ENCODE measurements at places on chromosomes 2 and 18.

GRCh38 chr2:176639016-176639343 lies 369.7 kb downstream of the MTX2 start:
- no peak for DNase-seq

DNA sequence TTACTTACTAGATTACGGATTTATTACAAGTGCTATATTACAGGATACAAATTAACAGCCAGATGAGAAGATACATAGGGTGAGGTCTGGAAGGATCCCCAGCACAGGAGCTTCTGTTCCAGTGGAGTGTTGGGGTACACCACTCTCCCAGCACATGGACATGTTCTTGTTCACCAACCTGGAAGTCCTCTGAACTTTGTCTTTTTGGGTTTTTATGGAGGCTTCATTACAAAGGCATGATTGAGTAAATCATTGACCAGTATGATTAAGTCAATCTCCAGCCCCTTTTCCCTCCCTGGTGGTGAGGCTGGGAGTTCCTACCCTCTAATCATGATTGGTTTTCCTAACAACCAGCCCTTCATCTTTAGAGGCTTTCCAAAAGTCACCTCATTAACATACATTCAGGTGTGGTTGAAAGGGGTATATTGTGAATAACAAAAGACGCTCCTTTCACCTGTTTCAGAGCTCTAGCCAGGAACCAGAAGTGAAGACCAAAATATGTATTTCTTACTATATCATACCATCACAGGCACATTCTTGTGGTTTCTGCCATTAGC lies 38.3 kb downstream of the APLF start:
- DNase-seq: no peak

GRCh38 chr18:49618742-49619681 lies 57.2 kb downstream of the LIPG start:
- no peak for DNase-seq

- no peak for DNase-seq
These were observed 10.3 kb downstream of the DNER start for GRCh38 chr2:229703909-229704630.

- DNase-seq: no peak
These were observed 133.4 kb downstream of the ATAD2B start for GRCh38 chr2:23793476-23793875.

- DNase-seq: no peak
These were observed 257.0 kb downstream of the MREG start for GRCh38 chr2:215756346-215756730.

DNA sequence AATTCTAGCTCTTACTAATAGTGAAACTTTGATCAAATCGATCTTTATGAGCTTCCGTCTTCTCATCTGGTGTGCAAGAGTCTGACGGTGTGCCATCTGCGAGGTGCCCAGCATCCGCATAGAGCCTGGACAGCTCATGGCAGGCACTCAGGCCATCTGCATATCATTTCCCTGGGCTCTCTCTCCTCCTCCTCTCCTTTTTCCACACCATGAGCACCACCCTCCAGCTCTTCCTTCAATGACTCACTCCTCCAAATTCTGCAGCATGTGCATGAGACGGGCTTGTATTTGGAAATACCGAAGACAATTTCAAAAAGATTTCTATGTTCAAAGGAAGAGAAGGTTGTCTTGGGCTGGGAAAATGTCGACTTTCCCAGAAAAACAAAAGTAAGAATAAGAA lies 161.1 kb downstream of the CCBE1 start:
- DNase-seq: no peak

- no peak for DNase-seq
These were observed 89.6 kb downstream of the MCFD2 start for GRCh38 chr2:46825939-46826568.

GRCh38 chr2:223251656-223252229 lies 199.8 kb downstream of the KCNE4 start:
- no peak for DNase-seq

DNA sequence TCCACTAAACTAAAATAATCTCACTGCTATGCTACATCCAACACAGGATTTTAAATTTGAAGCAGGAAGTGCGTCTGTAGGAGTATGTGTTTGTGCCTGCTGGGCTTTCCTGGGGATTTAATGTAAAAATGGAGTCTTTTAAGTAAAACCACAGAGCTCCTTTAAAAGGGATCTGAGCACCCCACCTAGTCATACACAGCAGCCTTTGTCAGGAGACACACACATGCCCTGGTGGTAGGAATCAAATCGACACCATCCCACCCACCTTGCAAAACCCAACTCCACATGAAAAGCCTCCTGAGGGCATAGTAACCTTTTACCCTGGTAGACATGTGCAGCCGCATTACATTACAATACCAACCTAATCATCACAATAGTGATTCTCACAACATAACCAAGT lies 29.1 kb downstream of the UXS1 start:
- DNase-seq: no peak

DNA sequence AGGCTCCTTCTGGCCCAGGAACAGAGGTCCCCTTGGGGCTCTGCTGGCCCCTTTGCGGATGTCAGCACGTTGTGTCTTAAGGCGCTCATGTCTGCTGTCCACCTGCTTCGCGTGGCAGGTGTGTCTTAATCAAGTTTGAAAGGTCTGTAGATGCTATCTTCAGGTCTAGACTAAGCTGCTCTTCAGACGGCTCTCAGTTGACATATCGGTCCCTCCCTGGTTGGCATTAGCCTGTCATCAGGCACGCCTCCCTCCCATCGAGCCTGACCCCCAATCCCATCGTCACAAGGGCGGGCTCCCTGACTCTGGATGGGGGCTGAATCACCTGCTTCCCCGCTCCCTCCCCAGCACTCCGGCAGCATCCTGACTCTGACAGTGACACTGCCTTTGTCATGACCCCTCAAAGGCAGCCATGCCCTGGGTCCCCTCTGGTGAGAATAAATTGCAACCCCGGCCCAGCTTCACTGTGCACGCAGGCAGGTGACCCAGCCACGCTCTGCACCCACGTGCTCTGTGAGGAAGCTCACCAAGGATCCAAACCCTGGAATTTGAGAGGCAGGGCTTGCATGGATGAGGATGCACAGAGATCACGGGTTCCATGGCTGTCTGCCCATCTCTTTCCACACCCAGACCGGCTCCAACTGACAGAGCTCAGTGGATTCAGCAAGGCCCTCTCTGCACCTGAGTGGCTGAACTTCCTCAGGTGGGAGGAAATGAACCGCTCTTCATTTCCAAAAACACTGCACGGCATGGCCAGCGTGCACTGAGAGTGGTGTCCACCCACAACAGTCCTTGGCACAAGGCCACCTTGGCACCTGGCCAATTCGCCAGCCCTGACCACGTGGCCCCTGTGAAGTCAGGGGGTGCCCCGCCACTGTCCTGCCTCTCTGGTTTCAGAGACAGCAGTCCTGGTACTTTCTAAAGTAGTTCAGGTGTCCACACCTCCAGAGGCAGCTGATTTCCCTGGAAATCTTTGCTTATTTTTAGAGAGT lies 110.2 kb upstream of the GPC1 start:
- no peak for DNase-seq

- no peak for DNase-seq
These were observed 464.1 kb downstream of the TGIF1 start for GRCh38 chr18:3914109-3914508.

- no peak for DNase-seq
These were observed 382.6 kb upstream of the MC4R start for GRCh38 chr18:60755134-60755533.

GRCh38 chr2:237558961-237559641 lies 7.3 kb upstream of the PRLH start:
- DNase-seq: no peak

GRCh38 chr2:8297376-8298231 lies 384.3 kb upstream of the ID2 start:
- no peak for DNase-seq

DNA sequence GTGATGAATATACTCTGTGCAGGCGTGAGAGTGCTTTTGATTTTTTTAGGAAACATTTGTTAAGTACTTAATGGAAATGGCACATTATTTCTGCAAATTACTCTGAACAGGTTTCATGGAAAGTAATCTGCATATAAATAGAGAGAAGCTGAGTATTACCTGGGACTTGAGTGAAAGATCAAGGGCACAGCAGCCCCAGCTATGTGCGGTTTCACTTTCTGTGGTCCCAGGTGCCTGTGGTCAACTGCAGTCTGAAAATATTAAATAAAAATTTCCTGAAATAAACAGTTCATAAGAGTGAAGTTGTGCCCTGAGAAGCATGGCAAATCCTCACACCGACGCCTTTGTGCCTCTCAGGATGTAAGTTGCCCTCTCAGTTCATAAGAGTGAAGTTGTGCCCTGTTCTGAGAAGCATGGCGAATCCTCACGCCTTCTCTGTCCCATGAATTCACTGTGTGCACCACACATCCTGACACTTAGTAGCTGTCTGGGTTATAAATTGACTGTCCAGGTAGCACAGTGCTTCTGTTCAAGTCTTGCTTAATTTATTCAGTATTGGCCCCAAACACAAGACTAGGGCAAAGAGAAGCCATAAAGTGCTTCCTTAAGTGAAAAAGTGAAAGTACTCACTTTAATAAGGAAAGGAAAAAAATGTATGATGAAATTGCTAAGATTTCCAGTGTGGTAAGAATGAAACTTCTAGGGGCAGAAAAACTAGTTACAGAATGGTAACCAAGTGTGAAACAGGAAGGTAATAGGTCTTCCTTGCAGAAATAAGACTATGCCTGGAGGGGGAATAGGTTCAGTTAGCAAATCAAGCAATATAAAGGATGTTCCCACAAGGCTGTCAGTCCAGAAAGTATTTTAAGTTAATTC lies 4.3 kb upstream of the SNTG2 start:
- no peak for DNase-seq

GRCh38 chr2:218957671-218958070 lies 1.8 kb upstream of the CDK5R2 start:
- DNase-seq: no peak

- DNase-seq: no peak
These were observed 200.2 kb downstream of the RAD51AP2 start for GRCh38 chr2:17318013-17318412.

- no peak for DNase-seq
These were observed 441.7 kb upstream of the SOX11 start for GRCh38 chr2:5250482-5250881.

- DNase-seq: no peak
These were observed 83.7 kb downstream of the EN1 start for GRCh38 chr2:118763797-118764196.

- no peak for DNase-seq
These were observed 92.1 kb downstream of the IRS1 start for GRCh38 chr2:226707499-226707898.

GRCh38 chr2:75023666-75024455 lies 65.4 kb downstream of the POLE4 start:
- DNase-seq: no peak

GRCh38 chr18:48134609-48135008 lies 204.2 kb upstream of the SMAD2 start:
- no peak for DNase-seq

GRCh38 chr2:73969356-73969755 lies 15.4 kb upstream of the TET3 start:
- DNase-seq: no peak

GRCh38 chr18:21264651-21265050 lies 22.6 kb downstream of the GREB1L start:
- no peak for DNase-seq

DNA sequence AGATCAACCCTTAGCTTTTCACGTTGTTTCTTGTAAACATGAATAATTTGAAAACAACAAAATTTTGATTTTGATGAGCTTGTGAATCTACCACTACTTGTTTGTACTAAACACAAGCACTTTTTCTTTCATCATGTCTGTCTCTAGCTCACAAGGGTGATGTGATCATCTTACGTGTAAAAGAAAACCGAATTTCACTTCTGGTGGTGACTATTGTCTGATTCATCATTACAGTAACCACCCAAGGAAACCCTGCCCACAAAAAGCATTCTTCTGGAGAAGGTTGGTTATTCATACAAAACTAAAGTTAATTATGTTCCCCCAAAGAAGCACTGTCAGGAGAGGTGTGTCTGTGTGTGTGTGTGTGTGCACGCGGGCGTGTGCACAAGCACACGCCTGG lies 285.4 kb downstream of the ZNF516 start:
- DNase-seq: no peak

DNA sequence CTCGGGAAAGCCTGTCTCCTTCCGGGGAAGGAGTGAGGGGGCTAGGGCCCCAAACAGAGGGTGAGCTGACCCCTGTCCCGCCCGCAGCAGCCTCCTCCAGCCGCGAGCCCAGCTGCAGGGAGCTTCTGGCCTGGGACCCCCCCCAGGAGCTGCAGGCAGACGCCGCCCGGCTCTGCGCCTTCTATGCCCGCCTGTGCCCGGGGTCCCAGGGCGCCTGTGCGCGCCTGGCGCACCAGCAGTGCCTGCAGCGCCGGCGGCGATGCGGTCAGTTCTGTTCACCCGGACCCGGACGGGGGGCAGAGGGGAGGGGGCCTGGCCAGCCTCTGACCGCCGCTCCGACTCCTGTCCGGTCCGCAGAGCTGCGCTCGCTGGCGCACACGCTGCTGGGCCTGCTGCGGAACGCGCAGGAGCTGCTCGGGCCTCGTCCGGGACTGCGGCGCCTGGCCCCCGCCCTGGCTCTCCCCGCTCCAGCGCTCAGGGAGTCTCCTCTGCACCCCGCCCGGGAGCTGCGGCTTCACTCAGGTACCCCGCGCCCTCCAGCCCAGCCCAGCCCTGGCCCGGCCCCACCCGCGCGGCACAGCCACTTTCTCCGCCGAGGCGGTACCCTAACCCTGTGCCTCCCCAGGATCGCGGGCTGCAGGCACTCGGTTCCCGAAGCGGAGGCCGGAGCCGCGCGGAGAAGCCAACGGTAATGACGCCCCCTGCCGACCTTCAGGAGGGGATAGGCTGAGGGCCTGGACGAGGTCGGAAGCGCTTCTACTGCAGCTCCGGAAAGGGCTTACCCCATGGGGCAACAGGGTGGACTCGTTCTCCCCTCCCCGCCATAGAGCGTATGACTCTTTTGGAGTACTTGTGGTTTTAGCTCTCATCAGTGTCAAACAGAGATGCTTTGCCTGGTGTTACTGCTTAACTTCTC lies 2.0 kb upstream of the CHRND start:
- no peak for DNase-seq

DNA sequence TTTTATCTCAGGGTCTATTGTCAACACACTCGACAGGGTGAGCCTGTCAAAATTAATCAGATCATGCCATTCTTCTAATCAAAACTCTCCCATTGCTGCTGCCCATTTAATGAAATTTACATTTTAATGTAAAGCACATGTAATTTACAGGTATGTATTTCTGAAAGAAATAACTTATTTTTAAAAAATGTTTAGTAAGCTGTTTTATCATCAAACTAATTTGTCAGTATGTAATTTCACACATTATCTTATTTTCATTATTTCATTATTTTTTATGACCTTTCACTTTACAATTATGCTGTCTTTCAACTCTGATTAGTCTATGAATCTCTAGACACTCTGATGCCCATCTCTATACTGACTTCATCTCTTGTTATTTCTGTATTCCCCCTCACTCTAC lies 467.8 kb downstream of the ZNF804A start:
- no peak for DNase-seq

DNA sequence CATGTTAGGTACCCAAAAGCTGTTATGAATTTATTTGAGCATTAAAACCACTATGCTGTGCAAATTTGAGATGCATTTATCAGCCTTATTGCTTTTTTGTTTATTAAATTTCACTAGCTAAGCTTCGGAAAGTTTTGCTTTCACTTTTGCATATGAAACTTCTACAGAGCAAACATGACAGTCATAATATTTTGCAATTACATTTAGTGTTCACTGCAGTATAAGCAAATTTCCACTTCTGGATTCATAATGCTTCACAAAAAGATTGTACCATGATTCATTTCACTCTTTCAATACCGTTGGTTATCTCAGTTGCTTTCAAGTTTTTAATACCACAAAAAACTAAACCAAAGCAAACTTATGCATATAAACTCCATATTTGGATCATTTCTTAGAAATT lies 228.7 kb upstream of the SLC8A1 start:
- DNase-seq: no peak

GRCh38 chr2:5740053-5740452 lies 47.9 kb downstream of the SOX11 start:
- DNase-seq: no peak

All from naive thymus-derived CD4-positive, alpha-beta T cell (primary cell).